NCI-H748 treated with DMSO at 0.1 percent for 48 hours (cell line): ENCODE measurements at places on chromosomes 4 and X.

DNA sequence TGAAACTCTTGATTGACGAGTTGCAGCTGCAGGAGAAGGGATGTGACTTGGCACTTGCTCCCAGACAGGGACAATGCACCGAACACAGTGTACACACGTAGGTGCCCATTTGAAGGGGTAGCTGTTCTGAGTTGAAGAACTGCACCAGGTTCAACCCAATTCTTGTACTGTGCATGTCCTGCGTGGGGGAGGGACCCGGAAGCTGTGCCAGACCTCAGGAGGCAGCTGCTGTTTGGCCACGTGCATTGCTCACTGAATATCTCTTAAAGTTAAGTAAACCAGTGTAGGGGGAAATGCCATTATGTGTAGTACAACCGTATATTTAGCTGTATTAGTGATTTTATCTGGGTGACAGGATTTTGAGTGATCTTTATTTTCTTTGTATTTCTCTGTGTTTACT is 12.0 kb upstream of the RBBP7 start:
- DNase-seq = peak; percentile 18

DNA sequence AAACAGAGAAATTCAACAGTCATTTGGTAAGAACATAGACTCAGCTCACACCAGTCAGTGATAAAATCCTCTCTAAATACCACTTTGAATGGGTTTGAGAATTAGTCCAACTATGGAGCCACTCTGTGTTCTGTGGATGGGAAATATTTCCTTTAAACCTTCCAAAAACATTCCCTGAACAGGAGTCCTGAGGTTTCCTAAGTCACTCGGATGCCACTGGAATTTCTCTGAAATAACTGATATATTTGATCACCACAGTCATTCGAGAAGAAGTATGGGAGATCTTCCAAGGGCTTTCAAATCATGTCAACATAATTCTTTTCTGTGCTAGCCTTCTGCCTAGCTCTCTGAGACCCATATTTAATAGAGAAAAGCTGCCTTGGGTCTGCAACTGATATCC is 958.6 kb downstream of the STIM2 start:
- DNase-seq = no peak

DNA sequence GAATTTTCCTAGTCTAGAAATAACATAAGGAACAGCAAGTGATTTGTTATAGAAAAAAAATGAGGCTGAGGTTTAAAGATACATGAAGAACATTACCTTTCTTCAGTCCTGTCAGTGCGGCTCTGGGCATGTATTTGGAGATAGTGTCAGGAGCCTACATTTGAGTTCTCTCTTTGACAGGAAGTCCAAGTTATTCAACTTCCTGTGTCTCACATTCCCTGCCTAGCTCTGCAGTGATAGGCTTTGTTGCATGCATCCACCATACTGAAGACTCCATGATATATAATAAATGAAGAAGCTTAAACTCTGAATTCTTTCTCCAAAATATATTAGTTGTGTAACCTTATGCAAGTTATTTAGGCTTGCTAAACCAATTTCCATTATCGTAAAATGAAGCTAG is 148.7 kb downstream of the RELL1 start:
- DNase-seq = no peak

GRCh38 chr4:181150191-181150590 is 1093.0 kb upstream of the TENM3 start:
- peak; percentile 1 for DNase-seq

DNA sequence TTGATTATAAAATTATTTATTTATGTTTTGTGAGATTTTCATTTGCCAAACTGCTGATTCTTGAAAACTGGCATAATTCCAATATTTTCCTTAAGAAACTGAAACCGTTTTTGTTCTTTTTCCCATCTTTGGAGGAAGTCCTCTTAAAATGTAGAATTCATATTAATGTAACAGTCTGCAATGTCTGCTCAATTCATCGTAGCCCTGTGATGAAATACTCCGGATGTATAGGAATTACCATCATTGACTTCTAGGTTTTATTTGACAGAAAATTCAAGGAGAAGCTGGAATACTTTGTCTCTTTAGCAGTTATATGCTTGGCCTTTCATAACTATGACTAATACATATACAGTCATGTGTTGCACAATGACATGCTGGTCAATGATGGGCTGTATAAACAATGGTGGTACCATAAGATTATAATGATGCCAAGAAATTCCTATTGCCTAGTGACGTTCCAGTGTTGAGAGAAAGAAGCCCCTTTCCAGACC is 185.0 kb upstream of the GPRIN3 start:
- no peak for DNase-seq

DNA sequence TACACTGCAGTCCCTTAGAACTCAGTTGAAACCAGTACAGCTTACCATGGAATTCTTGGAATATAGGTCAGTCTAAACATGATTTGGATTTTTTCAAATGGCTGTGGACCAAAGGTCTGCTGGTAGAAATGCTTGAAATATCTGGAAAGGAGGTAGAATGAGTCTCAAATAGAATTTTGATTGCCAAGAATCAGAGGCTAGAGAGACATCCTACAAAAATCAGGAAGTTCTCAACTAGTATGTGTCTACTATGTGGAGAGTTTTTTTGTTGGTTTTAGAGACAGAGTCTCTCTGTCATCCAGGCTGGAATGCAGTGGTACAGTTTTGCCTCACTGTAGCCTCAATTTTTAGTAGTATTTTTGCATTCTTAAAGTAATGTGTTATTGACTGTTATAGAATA is 53.6 kb downstream of the PAQR3 start:
- no peak for DNase-seq

DNA sequence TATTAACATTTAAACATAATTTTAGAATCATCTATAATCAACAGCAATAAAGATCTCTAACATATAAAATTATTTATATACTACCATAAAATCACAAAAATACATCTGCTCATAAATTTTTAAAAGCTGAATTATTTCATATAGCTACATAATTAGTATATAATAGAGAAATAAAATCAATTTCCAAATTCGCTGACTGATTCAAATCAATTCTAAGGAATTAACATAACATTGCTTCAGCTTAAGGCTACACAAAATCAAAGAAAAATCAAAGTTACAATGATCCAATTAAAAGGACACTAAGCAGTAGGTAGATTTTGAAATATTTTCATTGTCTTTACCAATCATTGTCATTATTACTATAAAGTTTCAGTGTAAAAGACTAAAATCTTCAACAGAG is 194.7 kb downstream of the LRBA start:
- no peak for DNase-seq

- no peak for DNase-seq
These were observed 217.8 kb downstream of the MID1IP1 start for GRCh38 chrX:39019056-39019455.

DNA sequence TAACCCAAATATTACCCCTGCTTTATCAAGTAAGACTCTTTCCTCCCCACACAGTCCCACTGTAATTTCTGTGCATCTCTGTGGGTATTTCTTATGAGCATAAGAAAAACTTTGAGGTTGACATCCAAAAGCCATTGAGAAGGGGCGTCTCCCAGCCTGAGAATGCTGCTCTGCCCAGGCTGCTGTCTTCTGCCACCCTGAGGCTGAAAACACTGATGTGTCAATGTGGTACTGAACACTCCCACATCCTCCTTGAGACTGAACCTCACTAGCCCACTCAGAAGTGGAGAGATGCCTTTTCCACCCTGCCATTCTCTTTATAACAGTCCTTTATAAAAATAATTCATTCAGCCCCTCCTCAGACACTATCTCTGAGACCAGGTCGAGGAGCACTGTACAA is 120.8 kb downstream of the SMIM20 start:
- no peak for DNase-seq

DNA sequence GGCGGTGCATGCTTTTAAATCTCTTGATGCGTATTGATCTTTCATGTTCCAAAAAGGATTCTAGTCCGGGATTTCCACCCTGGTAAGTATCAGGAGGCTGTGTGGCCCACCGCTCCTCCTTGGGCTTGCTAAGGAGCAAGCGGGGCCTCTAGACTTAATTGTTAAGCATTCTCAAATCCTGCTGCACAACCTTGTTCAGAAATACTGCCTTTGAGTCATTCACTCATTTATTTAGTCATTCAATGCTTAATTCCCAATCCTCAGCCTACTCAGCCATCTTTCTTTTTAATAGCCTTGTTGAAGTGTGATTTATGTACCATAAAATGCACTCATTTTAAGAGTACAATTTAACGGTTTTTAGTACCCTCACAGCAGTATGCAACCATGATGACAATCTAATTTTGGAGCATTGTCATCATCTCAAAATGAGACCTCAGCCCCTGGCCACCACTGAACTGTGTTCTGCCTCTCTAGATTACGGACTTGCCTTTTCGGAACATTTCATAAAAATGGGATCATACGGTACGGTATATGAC is 15.6 kb upstream of the SLC2A9 start:
- DNase-seq = no peak

- DNase-seq = no peak
These were observed 1009.1 kb upstream of the IGFBP7 start for GRCh38 chr4:58119298-58119697.

- no peak for DNase-seq
These were observed 144.3 kb downstream of the NWD2 start for GRCh38 chr4:37388681-37389365.

DNA sequence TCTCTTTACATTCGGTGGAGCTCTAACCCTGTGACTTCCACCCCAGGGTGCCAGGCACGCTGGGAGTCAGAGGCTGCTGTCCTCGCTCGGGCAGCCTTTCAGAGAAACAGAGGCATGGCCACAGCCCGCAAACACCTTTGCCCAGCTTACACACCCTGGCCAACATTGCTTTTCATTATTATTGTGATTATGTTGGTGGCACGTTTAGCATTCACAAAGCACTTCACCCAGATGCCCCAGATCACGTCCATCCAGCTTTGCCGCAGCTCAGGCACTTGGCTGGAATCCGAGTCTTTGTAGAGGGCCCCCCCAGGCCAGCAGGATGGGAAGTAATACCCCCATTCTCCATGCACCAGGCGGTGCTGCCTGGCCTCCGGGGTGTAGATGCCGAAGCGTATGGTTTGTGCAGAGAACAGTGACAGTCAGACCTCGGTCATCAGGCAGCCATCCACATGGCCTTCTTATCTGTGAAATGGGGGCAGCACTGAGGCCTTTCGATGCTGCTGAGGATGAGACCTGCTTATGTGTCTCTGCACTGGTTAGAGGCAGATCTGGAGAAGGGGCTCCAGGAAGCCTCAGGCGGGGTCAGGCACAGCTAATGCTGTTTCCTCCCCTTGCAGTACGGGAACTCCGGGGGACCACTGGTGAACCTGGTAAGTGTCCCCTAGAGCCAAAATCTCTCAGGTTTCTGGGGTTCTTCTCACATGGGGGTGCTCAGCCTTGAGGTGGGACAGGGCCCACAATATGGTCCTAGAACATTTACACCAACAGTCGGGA is 22.3 kb downstream of the HTRA3 start:
- DNase-seq = no peak

DNA sequence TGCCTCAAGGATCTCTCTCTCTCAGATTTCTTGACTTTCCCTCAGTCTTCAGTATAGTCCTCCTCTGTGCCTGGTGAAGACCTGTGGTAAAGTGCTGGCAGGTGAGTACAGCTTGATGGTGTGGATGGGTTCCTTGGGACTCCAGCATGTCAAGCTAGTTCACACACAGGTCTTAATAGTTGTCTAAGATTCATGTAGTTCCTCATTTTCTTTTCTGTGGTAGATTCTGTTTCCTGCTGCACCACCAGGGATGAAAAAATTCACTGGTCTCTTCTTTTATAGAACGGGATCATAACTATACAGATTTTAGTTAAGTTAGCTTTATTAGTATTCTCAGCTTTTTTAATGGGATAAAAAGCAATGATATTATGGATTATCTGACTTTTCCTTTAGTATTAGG is 32.5 kb upstream of the PAQR3 start:
- no peak for DNase-seq

GRCh38 chrX:24253030-24253429 is 60.8 kb downstream of the SUPT20HL2 start:
- DNase-seq = no peak

- DNase-seq = no peak
These were observed 36.8 kb downstream of the CLCN4 start for GRCh38 chrX:10193587-10193986.

GRCh38 chr4:1737666-1738065 is 16.3 kb downstream of the TACC3 start:
- DNase-seq = no peak

DNA sequence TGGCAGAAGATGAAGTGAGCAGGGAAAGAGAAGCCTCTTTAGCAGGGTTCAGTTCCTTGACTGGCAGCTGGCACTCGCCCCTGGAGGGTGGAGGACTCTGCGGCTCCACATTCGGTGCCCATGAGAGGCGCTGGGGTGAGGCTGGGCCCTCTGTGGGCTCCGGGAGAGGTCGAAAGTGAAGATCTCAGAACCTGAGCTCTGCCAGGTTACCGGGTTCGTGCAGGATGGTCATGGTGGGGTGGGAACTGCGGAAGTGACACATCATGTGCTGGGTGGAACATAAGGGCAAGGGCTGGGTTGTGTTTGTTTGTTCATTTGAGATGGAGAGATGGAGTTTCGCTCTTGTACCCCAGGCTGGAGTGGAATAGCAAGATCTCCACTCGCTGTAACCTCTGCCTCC is 44.2 kb downstream of the TRIM61 start:
- no peak for DNase-seq

DNA sequence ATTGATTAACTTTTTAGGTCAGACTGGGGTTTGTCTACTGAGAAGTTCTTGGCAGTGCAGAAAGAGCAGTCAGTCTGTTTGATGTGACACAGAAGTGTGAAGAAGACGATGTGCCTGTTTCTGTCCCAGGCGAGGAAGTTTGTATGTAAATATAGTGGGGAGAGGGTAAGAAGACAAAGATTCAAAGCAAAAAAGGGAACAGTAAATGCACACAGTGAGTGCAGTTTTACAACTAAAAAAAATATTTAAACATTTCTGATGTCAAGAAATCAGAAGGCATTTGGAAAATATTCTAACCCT is 264.9 kb downstream of the RAPGEF2 start:
- no peak for DNase-seq

DNA sequence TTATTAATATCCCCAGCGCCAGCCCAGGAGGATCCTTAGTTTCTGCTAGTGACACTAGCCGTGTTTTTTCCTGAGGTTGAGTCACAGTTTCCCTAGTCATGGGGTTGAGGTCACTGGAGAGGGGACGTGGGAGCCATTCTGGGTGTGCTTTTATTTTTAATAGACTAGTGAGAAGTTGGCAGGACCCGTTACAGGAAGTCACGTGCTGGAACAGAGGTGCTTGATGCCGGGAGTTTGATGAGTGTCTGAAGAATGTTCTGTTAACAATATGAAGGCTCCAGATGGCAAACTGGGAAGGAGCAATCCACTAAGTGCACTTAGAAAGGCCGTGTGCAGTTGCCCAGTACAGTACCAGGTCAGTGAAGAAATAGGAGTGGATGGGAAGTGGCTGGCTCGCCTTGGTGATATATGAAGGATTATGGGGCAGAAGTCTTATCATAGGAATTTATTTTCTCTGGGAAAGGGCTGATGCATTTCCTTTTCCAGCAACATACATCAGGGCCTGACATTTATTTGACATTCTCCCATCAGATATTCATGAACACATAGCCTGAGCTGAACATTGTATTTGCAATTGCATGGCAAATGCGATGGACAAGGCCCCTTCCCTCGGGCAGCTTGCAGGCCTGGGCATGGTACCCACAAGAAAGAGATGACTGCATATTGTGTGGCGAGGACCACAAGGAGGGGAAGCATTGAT is 291.8 kb downstream of the FBXW7 start:
- no peak for DNase-seq

- DNase-seq = no peak
These were observed 116.7 kb downstream of the AMELX start for GRCh38 chrX:11409957-11410356.
